Daoy (cell line): ENCODE measurements at places on chromosomes 4 and X.

DNA sequence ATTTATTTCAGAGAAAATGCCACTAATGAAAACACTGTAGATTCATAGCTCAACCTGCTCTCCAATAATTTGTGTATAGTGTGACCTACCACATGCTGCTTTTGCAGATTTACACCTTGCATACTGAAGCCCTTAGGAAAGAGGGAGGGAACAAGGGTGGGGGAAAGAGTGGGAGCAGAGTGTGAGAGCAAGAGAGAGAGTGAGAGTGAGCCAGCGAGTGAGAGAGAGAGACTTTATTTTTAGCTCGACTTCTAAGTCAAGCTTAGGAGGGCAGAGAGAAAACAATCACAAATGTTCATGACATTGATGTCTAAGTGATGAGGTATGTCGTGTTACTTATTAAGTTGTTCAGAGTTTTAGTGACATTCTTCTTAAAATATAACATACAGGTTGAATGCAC, 112.5 kb upstream of the HAND2 start:
- DNase-seq = no peak

- DNase-seq = no peak
Measured at GRCh38 chrX:15328131-15328530, 7.2 kb downstream of the PIGA start.

DNA sequence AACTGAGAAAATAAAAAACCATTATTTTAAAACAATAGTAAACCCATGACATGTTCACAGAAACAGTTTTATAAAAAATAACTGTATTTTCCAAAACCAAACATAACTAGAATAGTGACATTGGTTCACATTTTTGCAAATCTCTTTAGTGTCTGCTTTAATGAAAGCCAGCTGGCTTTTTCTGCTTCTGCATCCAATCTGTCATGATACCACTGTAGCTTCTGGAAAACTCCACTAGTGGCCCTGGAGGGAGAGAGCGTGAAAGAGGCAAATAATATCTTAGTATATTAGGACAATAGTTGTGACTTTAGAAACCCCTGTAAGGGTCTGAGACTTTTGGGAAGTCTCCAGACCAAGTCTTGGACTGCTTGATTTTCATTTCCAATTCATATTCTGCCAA, 31.1 kb downstream of the FGFBP1 start:
- DNase-seq = no peak

GRCh38 chr4:129231945-129232588, 136.1 kb downstream of the C4orf33 start:
- no peak for DNase-seq

DNA sequence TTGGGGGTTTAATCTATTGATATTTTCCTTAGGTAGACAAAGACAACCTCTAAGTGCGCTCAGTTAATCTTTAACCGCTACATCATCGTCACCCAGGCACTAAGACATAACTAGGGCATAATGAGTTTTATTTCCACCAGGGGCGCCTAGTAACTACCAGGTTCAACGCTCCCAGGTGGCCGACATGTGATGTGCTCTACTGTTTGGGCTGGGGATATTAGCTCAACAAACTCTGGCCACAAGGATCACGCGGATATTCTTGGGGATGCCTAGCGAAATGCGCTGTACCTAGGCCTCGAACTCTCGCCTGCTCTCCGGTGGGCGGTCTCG, 915 bp upstream of the RAB33B start:
- peak; percentile 58 for DNase-seq

DNA sequence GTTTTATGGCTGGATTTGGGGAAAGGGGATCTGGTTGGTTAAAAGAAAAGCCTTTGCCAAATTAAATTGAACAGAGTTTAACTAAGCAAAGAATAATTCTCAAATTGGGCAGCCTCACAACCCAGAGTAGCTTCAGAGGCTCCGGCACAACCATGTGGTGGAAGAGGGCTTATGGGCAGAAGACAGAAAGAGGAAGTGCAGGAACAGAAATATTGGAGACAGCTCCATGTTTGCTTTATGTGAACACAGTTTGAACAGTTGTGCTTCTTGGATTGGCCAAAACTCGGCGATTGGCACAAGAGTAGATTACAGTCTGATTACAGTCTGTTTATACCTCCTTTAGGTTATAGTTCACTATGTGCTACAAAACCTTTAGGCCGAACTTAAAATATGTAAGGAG, 562.7 kb downstream of the TRIML1 start:
- DNase-seq = no peak

DNA sequence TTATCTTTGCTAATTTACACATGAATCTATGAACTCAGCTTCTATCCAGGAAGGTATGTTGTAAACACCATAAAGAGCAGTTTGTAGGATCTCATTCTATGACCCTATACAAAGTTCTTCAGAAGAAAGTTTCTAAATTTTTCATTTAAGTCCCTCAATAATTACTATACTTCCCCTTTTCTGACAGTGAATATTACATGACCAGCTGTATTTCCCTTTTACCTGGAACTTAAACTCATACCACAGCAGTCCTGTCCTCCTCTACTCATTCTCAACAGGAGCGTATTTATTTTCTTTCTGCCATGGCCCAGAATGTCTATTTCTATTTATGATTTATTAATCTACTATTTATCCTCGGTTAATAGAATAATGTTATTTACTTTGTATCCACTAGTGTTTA, 15.8 kb downstream of the RASGEF1B start:
- no peak for DNase-seq

DNA sequence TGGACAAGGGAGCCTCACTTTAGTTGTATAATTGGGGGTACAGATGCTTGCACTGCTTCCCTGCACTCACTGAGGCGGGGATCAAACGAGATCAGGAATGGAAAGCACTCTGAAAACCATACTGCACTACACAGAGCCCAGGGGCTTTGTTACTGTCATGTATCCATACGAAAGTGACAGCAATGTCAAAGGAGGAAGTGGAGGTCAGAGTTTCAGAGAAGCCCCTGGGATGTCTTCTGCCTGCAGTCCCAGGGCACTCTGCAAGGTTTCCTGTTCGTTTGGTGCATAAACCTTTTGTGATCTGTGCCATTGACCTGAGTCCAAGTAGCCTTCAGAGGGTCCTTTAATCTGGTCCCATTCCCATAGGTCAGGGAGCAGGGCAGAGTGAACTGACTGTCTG, 31.2 kb downstream of the RNF175 start:
- no peak for DNase-seq

DNA sequence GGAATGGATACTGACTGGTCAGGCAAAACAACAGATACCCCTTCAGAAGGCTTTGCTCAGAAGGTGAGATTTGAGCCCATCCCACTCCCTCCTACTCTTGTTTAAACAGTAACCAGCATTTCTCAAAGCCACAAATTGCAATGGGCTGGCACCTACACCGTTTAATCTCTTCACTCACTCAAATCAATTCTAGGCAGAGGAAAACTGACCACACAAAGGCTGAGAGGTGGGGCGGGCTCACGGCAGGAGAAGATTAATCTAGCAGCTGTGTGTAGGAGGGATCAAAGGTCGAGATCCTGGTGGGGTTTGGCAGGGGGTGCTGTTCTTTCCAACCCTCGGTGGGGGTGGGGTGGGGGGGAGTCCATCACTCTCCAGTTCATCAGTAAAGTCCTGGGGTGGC, 622.4 kb downstream of the BCOR start:
- DNase-seq = no peak

DNA sequence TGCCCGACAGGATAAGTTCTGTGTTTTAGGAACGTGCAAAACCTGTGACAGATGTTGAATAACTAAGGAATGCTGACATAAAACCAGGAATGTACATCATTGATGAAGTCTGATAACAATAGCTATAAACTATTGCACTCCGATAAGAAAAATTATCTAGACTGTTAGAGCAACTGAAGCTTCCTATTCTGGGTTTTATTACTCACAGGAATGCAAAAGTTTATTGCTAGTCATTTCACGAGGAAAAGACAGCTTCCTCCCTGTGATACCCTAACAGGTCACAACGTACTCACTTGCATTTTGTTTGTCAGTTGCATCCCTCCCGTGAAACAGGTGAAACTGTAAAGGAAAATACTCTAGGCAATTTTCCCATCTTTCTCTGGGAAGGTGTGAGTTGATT, 65.9 kb downstream of the CLDN22 start:
- DNase-seq = no peak

DNA sequence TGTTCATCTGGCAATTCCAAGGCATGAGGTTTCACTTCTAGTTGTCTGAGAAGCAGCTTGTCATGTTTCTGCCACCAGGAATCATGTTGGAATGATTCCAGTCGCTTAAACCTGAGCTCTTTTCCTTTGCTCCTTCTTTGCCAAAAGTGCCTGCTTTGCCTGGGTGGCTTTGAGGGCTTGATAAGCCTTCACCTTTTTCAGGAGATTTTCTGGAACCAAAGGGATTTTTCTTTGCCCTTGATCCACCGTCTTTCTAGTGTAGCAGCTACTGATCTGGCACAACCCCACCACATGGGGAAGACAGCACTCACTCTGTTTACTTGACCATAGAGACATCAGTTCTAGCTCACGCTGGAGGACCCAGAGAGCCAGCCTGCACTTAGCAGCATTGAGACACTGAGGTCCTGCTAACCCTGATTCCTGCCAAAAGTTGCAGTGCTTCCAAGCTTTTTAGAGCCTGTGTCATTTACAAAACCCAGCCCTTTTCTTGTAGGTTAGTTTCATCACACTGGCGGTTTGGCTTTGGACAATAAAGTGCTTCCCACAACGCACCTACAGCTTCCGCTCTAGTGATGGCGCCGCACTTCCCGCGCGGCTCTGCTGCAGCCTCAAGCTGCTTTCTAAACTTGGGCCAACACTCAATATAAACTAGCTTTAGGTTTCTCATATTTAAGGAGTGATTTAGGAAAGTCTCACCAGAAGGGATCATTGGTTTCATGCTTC, 7.3 kb upstream of the CCNI start:
- no peak for DNase-seq

GRCh38 chrX:80335062-80335830, 85.0 kb upstream of the TENT5D start:
- DNase-seq = peak; percentile 72

GRCh38 chrX:106742805-106743204, 16.3 kb downstream of the RNF128 start:
- DNase-seq = peak; percentile 11

DNA sequence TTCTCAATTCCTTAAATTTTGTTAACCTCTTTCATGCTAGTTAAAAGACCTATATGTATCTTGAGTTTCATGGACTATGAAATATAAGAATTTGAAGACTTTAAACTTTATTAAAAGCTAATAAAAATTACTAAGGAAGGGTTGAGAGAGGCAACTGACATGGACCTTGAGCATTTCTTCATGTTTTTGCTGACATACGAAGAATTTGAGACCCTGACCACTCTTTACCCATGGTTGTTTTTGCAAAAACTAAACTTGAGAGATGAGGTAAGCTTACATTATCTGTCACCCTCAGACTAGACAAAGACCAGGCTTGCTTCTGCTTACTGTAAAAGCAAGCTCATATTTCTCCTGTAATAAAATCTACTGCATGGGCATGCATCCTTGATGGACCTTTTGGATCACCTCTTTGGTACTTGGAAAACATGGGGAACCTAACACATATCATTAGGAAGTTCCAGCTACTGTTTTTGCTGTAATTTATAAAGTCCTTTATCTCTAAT, 338.2 kb upstream of the PABPC4L start:
- no peak for DNase-seq

GRCh38 chr4:47830265-47831025, 7.4 kb downstream of the CORIN start:
- no peak for DNase-seq

DNA sequence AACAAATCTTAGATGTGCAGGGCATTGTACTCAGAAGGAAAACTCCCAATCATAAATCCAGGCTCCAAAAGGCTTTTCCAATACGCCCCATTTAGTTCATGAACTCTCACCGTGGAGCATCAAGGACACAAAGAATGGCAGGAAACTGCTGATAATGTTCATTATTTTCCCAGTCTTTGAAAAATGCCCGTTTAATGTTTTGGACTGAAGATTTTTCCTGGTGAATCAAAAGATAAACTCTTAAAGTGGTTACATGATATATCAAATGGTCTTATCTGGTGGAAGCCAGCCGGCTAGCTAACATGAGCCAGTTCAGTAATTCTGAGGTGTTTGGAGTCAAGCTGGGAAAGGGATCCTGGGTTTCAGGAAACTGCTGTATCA, 62.1 kb upstream of the AP1S2 start:
- no peak for DNase-seq

GRCh38 chrX:16119353-16120220, 3.8 kb upstream of the GRPR start:
- DNase-seq = no peak

GRCh38 chr4:84529169-84529751, 30.2 kb upstream of the NKX6-1 start:
- DNase-seq = no peak

- no peak for DNase-seq
Measured at GRCh38 chr4:73028621-73029020, 40.9 kb downstream of the COX18 start.

GRCh38 chr4:17613761-17614415, 553 bp upstream of the MED28 start:
- DNase-seq = peak; percentile 61

- peak; percentile 36 for DNase-seq
Measured at GRCh38 chrX:10326578-10326977, 169.8 kb downstream of the CLCN4 start.

- DNase-seq = peak; percentile 65
Measured at GRCh38 chr4:81913427-81913879, 441.7 kb upstream of the RASGEF1B start.

- DNase-seq = peak; percentile 29
Measured at GRCh38 chr4:188841523-188841922, 702.3 kb downstream of the TRIML1 start.

- peak; percentile 76 for DNase-seq
Measured at GRCh38 chrX:74550295-74550802, 64.1 kb downstream of the RLIM start.

GRCh38 chr4:187449702-187450101, 545.9 kb upstream of the ZFP42 start:
- no peak for DNase-seq

DNA sequence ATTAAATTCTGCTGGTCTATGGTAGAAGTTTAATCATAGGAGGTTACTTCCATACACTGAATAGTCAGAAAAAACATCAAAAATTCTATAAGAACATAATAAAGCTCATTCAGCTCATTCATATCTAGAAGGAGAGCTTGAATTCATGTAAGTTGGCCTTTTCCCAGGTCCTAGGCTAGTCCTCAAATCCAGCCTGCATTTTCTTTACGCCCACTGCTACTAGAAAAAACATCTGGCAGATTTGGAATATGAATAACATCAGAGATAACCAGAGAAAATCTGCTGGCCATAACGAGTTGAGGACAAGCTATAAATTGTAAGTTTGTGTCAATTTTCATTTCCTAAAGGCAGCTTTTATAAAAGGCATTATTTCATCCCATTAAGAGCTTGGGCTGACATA, 95.5 kb downstream of the MXRA5 start:
- no peak for DNase-seq

DNA sequence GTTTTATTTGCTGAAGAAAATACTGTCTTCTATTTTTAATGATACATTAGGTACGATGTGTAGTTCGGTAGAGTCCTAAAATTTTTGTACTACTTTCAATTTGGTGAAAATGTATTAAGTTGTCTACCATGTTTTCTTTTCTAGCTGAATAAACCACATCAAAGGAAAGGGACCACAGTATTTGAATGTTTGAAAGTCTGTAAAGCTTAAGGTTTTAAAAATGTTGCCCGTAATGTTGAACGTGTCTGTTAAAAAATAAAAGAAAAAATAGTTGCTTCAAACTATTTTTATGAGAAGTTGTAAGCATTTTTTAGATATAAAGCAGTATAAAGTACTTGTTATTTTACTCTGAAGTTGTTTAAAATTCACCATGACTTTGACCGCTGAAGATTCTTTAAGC, 3.2 kb downstream of the CDKN2AIP start:
- no peak for DNase-seq

- DNase-seq = peak; percentile 20
Measured at GRCh38 chr4:79576429-79576753, 168.4 kb upstream of the GK2 start.

GRCh38 chr4:159298502-159298901, 195.6 kb downstream of the RAPGEF2 start:
- DNase-seq = no peak
